HT-29 (cell line): ENCODE measurements at places on chromosomes 5 and 9.

- no peak for DNase-seq
Measured at GRCh38 chr9:77015327-77016048, 4.0 kb upstream of the FOXB2 start.

DNA sequence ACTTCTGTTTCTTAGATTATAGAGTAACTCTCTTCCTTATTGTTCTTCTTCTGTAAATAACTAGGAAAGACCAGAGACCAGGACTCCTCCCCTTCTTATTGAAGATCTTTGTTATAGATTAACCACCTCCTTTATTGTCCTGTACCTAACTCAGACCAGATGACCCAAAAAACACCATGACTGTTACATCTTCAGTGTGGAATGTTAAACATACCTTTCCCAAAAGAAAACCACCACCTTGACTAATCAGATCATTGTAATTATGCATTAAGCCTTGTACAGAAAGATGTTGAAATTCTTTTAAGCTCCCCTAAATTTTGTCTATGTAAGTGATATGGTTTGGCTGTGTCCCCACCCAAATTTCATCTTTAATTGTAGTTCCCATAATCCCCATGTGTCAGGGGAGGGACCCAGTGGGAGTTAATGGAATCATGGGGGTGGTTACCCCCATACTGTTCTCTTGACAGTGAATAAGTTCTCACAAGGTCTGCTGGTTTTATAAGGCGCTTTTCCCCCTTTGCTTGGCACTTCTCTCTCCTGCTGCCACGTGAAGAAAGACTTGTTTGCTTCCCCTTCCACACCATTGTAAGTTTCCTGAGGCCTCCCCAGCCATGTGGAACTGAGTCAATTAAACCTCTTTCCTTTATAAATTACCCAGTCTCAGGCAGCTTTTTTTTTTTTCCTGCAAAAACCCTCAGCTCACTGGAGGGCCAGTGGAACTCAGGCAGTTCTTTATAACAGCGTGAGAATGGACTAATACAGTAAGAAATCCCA is 26.3 kb downstream of the ARSB start:
- DNase-seq = peak; percentile 5

- no peak for DNase-seq
Measured at GRCh38 chr5:56733580-56733979, 81.8 kb upstream of the MAP3K1 start.

DNA sequence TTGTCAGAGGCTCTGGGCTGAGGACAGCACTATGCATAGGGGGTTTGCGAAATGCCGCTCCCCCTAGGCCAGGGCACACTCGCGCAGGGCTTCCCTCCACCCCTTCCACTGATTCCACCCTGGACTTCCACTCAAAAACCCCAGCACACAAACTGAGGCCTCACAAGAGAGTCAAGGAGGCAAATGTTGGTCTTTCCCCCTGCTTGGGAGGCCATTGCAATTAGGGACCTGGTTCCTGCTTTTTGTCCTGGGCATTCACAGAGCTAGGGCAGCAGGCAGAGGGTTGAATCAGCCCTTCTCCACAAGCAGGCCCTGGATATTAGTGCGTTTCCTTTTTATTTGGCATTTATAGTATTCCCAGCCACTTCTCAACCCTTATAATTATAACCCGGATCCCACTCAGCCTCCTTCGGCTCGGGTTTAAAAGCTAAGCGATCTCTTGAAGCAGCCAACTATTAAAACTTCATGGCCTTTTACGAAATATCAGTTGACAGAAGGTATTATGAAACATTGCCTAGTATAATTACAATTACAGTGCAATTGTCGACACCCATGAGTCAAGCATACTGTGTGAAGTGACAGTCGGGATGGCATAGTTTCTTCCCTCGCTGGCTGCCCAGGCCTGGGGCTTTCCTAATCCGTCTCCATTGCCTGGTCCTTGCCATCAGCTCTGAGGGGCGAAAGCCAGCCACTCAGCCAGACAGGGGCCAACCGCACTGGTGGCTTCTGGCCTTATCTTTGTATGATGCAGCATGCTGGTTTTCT is 285.5 kb upstream of the MAP3K1 start:
- no peak for DNase-seq

- DNase-seq = no peak
Measured at GRCh38 chr5:173015192-173015591, 31.6 kb downstream of the ATP6V0E1 start.

GRCh38 chr5:33415811-33416354 is 24.9 kb upstream of the TARS1 start:
- DNase-seq = no peak

DNA sequence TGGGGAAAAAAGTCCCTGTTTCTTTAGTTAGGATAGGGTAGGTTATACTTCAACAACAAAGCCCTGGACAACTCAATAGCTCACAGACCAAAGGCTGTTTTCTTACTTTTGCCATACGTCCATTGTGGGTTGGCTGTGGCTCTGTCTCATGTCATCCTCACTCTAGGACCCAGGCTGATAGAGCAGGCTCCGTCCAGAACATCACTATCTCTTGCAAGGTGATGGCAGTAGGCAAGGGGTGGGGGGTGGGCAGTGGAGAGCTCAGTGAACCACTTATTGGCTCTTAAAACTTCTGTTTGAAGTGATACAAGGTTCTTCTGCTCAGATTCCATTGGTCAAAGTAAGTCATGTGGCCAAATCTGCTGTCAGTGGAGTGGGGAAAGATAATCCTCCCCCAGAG is 126.4 kb downstream of the CMYA5 start:
- DNase-seq = no peak

DNA sequence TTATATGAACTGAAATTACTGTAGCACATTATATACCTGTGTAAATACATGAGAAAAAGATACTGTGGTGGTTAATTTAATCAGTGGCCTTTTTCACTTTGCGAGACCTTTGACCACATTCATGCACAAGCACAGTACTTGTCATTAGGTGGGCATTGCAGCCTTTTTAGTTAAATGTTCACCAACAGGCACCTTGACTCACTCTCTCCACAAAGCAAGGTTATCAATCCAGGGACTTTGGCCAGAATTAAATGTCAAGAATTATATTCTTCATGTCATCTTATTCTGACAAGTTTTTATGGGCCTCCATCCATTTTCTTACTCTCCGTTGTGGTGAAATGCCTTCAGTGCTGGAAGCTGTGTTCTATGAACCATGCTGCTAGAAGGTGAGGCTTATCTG is 72.2 kb downstream of the AOPEP start:
- no peak for DNase-seq

DNA sequence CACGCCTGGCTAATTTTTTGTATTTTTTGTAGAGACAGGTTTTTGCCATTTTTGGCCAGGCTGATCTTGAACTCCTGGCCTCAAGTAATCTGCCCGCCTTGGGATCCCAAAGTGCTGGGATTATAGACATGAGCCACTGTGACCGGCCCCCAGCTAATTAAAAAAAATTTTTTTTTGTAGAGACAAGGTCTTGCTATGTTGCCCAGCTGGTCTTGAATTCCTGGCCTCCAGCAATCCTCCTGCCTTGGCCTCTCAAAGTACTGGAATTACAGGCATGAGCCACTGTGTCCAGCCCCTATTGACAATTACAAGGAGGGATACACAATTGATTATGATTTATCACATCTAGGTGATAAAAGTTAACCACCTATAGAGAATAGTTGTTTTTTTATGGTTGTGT is 59.5 kb downstream of the NR2F1 start:
- DNase-seq = no peak

DNA sequence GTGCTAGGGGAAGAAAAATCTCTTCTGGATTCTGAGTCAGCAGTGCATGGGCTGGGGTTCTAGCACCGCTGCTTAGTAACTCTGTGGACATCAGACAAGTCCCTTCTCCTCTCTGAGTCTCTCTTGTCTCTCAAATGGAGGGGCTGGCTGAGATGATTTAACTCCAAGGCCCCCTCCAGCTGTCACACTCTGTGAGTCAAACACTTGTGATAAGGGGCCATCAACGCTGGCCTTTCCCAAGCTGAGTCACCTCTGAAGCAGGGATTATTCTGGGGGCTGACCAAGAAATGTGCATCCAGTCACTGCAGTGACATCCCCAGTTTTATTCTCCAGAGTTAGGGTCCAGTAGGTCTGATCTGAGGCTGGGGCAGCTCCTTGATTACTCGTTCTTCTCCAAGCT is 110.4 kb upstream of the ZNF462 start:
- DNase-seq = no peak

DNA sequence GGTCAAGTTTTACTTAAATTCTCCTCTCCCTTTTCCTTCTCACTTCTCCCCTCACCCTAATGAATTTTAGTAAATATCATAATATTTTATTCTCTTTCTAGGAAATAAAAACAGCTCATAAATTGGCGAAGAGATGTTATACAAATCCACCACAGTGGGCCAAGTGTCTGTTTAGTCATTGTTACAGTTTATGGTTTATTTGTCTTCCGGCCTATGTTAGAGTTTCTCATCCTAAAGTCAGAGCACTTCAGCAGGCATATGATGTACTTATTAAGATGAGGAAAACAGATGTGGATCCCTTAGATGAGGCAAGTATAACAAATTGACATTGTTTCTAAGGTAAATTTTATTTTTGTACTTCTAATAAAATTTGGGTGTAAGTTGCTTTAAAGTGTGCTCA is 48.2 kb downstream of the RPS6 start:
- no peak for DNase-seq

- no peak for DNase-seq
Measured at GRCh38 chr9:107155244-107155817, 127.7 kb upstream of the RAD23B start.

GRCh38 chr9:127089631-127090081 is 32.8 kb downstream of the ANGPTL2 start:
- DNase-seq = no peak

- no peak for DNase-seq
Measured at GRCh38 chr5:25286319-25286718, 641.5 kb upstream of the CDH10 start.

DNA sequence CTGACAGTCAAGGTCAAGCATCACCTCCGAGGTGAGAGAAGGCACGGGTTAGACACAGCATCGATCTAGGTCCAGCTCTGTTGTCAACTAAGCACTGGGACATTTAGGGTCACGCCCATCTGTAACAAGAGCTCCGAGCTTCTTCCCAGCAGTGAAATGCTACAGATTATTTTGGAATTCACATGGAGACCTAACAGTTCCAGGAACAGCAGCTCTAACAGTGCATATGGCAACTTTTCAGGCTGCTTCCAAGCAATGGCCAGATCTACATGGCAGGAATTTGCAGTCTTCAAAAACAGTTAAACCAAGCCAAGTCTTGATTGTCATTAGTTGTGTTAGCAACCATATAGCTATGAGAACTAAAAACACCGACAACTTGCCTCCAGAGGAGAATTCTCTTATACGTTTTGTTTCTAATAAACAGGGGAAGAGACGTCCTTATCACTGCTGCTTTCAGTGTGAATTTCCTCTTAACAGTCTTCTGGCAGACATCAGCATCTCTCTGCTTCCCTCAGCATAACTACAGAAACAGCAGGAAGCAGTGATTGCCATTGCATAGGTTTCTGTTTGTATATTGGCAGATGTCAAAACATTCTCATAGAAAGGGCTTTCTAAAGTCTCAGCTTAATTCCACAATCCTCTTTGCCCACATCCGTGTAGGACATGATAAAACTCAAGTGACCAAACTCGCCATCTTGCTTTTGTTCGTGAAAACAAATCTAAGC is 242.1 kb upstream of the DAPK1 start:
- DNase-seq = no peak

- no peak for DNase-seq
Measured at GRCh38 chr9:122819326-122819725, 9.1 kb downstream of the PDCL start.

GRCh38 chr5:87608385-87608784 is 195.7 kb upstream of the CCNH start:
- DNase-seq = no peak

DNA sequence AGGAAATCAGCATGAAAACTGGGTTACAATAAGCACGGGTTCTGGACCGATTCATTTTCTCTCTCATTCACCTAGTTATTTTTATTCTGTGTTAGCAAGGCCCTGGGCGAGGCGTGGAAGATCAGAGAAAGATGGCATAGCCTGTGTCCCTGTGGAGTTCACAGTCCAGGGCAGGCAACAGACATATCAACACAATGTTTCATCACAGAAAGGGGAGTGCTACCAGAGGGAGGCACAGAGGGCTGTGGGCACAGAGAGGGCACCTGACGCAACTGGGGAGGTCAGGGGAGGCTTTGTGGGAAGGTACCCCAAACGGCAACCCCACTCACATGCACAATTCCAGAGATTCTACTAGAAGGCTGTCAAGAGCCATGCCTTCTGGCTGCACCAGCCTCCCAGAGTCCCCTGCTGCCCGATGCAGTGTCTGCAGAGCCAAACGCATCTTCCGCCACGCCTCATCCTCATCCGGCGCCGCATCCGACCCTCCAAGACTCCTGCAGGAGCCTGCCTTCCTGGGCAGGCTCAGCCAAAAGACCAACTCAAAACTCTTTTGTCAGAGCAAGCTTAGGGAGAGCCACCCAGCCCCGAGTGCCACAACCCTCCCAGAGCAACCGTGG is 1.4 kb downstream of the FAM193B start:
- DNase-seq = no peak

DNA sequence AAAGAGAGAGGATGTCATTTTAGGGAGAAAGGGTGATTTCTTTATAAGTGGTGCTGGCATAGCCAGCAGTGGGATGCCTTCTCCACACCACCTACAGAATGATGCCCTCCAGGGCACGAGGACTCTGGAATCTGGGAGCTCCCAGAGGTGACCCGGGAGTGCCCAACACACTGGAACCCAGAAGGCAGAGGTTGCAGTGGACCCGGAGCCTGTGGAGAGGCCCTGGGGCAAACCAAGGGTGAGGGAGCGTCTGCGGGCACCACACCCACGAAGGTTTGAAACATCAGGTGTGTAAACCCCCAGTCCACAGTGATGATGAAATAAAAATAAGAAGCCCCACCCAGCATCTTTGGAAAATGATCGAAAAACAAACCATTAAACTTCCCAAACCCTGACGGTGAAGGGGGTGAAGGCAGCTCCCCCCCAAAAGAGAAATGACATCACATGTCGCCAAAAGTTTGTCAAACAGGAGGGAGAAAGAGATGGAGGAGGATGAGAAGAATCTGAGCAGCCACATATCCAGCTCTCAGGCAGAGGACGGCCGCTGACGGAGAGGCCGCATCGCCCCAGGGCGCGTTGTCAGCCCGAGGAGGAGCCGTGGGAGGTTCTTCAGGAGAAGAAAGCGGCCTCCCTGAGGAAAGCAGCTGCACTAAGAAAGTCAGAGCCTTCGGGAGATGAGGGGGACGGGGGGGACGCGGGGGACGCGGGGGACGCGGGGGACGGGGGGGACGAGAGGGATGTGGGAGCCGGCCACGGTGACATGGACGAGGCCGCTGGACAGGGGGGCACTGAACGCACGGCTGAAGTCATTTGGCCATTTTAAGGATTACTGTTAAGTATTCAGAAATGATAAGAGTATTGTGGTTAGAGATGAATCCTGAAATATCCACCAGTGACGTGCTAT is 43.1 kb upstream of the NSMF start:
- DNase-seq = no peak

- no peak for DNase-seq
Measured at GRCh38 chr5:119996128-119996527, 366.8 kb downstream of the FAM170A start.

- no peak for DNase-seq
Measured at GRCh38 chr5:177483042-177483441, 9.6 kb upstream of the DBN1 start.

DNA sequence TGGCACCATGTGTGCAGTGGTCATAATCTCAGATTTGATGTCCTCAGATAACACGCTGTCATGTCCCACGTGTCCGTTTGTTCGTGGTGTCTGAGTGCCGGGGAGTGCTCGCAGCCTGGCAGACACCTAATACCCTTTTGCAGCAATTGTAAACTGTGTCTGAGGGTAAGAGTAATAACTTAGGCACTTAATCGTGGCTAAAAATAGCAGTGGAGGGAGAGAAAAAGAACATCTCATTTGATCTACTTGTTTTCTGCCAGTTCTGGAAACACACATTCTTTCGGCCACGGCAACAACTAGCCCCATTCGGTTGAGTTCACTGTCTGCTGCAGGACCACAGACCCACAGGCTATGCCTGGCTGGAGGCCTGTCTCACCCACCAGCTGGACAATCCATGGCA is 16.5 kb downstream of the ADCY2 start:
- DNase-seq = no peak
